Stimulated activated CD4-positive, alpha-beta T cell treated with anti-CD3 and anti-CD28 coated beads, Interleukin-2, amount 100 ng/mL, for 48 hours (primary cell): ENCODE measurements at places on chromosomes 7 and 10.

DNA sequence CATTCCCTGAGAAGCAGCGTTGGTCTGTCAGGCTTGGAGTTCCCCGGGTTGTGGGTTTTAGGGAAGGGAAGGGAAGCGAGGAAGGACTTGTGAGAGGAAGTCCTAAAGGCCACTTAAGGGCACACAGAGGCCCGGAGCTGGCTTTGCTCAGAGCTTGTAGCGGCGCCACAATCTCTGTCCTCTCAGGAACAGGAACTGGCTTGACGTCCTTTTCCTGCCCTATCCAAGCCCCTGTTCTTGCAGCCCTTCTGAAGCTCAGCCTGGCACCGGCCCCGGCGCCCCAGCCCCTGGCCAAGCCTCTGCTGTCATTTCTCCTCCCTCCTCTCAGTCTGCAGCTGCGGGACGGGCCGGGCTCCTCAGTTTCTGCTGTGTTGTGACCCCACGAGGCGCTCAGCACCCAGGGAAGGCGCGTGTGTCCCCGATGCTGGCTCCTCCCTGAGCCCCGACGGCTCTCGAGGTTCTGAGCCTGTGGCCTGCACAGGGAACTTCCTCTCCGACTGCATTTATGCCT, at the start of gene GIMAP8:
GIMAP8 (plus strand) TSS at position 140 of the 511 bp plus-strand sequence. CDS start 16,069 bp downstream, outside the sequence.
- DNase-seq: peak; percentile 50

- peak; percentile 36 for DNase-seq
Observed at GRCh38 chr7:129824291-129825208, 128.2 kb downstream of the UBE2H start.

GRCh38 chr10:116627386-116627933, 6.7 kb downstream of the PNLIPRP2 start:
- DNase-seq: no peak

GRCh38 chr10:15053061-15053460, 9.3 kb downstream of the OLAH start:
- DNase-seq: no peak

DNA sequence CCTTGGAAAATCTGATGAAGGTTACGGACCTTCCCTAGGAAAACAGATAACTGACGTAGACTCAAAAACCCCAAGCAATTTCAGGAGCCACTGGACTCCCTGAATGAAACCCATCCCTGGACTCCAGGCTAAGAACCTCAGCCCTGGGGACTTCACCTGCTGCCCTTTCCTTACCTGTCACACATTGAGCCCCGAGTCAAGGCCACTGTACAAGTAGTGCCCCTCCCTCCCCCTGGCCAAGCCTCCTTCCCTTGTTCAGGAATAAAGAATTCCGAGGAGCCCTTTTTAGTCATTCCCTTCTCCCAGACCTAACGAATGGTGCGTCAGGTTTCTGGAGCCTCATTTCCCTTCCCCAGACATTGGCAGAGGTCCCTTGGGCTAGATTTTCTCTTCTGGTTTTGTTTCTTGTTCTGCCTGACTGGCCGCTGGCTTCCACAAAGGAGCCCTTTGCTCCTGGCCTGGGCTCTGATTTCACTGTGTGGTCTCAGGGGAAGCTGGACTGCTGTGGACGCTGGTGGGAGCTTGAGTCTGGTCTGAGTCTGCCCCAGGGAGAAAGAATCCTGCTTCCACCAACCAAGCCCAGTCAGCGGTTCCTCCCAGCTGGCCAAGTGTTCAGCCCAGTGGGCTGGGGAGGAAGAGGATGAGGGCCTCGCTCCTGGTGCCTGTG, 31.7 kb downstream of the ZNF775 start:
- DNase-seq: no peak

DNA sequence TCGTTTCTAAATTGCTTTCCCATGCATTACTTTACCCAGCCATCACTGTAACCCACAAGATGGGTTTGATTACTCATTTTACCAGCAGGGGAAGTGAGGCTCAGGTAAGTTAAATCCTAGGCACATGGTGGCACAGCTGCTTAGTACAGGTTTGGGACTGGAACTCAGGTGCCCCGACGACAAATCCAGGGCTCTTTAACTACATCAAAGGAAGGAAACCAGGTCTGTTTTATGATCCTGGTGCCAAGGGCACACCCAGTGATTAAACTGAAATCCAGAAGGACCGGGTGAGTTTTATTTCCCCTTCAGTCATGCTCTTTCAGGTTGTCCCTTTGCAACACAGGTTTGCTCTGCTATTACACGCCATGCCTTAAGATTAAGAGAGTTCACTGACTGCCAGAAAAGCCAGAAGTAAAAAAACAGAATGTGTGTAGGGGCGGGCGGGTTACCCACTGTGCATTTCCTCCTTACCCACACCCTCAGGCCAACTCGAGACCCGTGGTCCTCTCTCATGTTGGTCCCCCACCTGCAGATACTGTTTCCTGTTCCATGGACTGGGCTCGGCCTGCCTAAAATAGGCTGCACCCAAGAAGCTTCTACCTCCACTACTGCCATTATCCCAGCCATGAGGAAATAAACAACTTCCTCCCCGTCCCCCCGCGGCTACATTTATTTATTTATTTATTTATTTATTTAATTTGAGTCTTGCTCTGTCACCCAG, 55.1 kb upstream of the KDM7A start:
- no peak for DNase-seq

DNA sequence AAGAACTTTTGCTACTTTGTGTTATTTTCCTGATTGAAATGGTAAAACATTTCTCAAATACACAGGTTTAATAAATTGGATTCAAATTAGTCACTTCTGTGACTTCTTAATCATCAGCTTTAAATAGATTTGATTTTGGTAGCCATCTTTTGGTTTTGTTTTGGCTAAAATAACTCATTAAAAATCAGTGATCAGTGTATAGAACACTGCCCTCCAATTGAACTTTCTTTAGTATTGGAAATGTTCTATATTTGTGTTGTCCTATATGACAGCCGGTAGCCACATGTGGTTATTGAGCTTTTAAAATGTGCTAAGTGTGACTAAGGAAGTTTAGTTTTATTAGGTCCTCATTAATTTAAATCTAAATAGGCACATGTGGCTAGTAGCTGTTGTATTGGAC, 50.4 kb downstream of the GLCCI1 start:
- DNase-seq: no peak

DNA sequence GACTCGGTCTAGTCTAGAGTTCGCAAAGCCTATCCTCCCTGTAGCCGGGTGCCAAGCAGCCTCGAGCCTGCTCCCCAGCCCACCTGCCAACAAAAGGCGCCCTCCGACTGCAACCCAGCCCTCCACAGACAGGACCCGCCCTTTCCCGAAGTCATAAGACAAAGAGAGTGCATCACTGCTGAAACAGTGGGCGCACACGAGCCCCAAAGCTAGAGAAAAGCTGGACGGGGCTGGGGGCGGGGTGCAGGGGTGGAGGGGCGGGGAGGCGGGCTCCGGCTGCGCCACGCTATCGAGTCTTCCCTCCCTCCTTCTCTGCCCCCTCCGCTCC, 622 bp upstream of the COL1A2 start:
- no peak for DNase-seq

GRCh38 chr10:62348029-62348428, 26.1 kb upstream of the ZNF365 start:
- DNase-seq: no peak

DNA sequence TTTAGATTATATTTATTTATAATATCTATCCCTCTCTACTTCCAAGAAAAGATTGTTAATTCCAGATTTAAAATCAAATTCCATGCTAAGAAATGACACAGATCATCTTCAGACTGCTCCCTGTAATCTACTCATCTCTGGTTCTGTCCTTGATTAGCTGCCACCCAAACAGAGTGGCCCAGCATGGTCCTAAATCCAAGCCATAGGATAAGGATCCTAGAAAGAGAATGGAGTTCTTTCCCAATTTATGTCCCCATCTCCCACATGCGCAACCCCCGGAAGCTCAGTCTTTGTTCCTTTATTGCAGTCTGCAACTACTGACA, 23.4 kb upstream of the HDAC9 start:
- no peak for DNase-seq

- no peak for DNase-seq
Observed at GRCh38 chr7:74503061-74503460, 49.4 kb downstream of the GTF2IRD1 start.

GRCh38 chr7:107563081-107563774, 492 bp downstream of the COG5 start:
- peak; percentile 4 for DNase-seq

- no peak for DNase-seq
Observed at GRCh38 chr7:151271699-151272355, 23.3 kb upstream of the SMARCD3 start.

DNA sequence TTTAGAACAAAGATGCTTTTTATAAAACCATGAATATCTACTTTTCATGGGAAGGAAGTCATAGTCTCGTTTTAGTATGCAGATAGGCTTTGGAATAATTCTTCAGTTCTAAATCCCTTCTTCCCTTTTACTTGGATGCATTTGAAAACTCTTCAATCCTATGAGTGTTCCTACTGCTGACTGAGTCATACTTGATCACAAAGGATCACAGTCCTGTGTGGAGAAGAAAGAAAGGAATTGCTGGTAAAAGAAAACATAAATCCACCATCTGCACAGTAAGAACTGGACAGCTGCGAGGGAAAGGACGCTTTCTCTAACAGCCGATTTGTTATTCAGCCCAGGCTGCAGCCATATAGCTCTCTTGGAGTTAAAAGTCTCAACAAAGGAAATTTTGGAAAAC, 209.9 kb downstream of the SEMA3E start:
- no peak for DNase-seq

- no peak for DNase-seq
Observed at GRCh38 chr7:95190515-95190914, 133.8 kb downstream of the PON1 start.

GRCh38 chr10:43208147-43209073, 58.5 kb downstream of the RASGEF1A start:
- no peak for DNase-seq

DNA sequence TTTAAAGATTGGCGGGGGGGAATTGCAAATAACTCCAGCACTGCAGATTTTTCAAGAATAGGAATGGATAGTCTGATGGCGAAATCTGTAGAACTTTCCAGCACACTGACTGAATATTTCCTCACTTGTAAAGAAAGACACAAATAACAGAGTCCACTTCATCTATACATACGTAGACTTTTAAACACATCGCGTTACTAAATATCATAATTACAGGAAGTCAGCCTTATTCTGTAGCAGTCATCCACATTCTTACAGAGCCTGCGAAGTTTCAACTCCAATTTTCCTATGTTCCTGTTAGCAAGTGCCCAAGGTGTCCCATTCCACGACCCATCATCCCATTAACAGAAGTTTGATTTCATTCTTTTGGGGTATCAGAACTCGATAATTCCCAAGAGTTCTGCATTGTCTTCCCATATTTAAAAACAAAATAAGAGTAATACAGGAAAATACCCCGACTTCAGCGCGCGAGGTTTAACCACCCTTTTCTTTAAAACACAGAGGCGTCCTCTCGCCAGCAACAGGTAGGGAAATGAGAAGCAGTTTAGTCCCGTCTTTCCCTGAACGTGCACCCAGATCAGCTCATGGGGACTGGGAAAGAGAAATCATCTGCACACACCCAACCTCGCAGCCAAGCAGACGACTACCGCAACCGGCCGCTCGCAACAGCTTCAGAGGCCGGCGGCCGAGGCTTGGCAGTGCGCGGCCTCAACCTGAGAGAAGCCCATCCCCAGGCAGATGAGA, 880 bp downstream of the HERC4 start:
- no peak for DNase-seq

GRCh38 chr10:94320285-94320914, 42.3 kb downstream of the NOC3L start:
- DNase-seq: peak; percentile 69

GRCh38 chr10:60573336-60573735, 183.7 kb upstream of the ANK3 start:
- peak; percentile 46 for DNase-seq

GRCh38 chr10:87578842-87579401, 74.2 kb downstream of the MINPP1 start:
- no peak for DNase-seq

DNA sequence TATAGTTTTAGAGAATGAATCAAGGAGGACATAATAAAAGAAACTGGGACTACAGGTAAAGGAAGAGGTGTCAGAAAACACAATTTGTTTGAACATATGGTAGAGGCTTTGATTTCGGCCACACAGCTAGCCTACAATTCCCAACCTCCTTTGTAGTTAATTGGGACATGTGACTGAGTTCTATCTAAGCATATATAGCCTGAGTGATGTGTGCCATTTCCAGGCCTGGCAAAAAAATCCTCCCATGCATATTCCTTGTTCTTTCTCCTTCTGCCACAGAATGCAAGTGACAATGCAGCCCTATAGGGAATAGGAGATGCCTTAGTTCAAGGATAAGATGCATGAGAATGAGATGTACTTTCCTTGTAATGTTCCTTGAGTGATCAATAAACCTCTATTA, 590.7 kb upstream of the STEAP1 start:
- DNase-seq: no peak

GRCh38 chr7:156356551-156356950, 284.0 kb upstream of the RNF32 start:
- DNase-seq: no peak

- no peak for DNase-seq
Observed at GRCh38 chr10:119494236-119495020, 48.1 kb downstream of the RGS10 start.

GRCh38 chr10:113103131-113103840, 153.2 kb downstream of the TCF7L2 start:
- no peak for DNase-seq
